ENCODE measurements at places on chromosomes 16 and 17.

DNA sequence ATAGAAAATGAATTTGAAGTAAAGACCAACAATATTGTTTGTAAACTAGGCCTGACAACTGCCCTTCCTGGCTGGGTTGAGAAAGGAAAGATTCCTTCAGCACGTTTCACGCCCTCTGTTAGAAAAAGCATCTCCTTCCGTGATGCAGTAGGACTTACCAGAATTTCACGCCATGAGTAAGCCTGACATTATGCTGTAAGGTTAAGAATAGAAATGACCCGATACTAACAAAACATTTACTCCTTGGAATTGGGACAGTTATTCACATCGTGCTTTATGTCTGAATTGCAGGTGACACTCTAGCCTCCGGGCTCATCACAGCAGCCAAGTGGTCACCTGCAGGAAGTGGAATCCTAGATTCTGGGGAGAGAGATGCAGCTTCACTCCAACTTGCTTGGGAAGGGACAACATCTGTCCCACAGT is 17.5 kb downstream of the MARCHF10 start:
- H3K27me3 ChIP-seq: no peaks in the 10 kb centered on the region
- peak; percentile 93 for DNase-seq
- peaks cover 16% of the 10 kb centered on the region for H3K4me1 ChIP-seq
- H3K4me3 ChIP-seq: no peak overlapping the region

DNA sequence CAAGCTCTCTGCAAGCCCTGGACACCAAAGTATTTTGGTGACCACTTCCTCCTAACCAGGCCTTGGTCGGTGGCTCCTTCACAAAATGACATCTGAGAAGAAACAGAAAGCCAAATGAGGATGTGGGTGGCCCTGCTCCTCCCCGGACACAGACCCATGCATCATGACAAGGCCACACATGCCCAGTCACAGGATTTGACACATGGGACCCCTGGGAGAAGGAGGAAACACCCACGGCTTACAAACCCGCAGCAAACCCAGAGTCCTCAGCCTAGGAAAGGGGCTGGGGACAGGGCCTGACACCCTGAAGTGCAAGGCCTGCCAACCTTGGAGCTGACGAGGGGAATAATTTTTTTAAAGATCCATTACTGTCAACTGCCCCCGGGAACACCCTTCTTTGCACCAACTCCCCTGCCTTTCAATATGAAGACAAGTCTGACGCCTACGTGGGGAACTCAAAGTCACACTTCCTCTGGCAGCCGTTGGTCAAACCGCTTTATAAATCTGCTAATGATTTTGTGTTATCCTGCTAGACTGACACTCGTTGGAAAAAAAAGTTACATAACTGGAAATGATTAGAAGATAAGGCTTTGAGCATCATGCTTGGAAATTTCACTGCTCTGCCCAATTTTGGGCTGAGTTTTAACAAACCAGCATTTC is 41.3 kb downstream of the GAS7 start:
- H3K27ac ChIP-seq: no peak overlapping the region
- no peaks in the 10 kb centered on the region for H3K36me3 ChIP-seq
- peaks cover 1% of the 10 kb centered on the region for H3K4me1 ChIP-seq
- peak; percentile 76 for DNase-seq
- H3K27me3 ChIP-seq: no peaks in the 10 kb centered on the region
- no peak overlapping the region for H3K4me3 ChIP-seq

GRCh38 chr17:37743875-37744632 is 805 bp downstream of the HNF1B start:
- no peaks in the 10 kb centered on the region for H3K36me3 ChIP-seq
- DNase-seq: peak; percentile 23
- H3K27ac ChIP-seq: peak overlapping the region; percentile 88

GRCh38 chr16:48597563-48598387 is 12.2 kb downstream of the N4BP1 start:
- DNase-seq: peak; percentile 38
- no peaks in the 10 kb centered on the region for H3K27me3 ChIP-seq
- no peaks in the 10 kb centered on the region for H3K36me3 ChIP-seq
- no peak overlapping the region for H3K4me3 ChIP-seq

DNA sequence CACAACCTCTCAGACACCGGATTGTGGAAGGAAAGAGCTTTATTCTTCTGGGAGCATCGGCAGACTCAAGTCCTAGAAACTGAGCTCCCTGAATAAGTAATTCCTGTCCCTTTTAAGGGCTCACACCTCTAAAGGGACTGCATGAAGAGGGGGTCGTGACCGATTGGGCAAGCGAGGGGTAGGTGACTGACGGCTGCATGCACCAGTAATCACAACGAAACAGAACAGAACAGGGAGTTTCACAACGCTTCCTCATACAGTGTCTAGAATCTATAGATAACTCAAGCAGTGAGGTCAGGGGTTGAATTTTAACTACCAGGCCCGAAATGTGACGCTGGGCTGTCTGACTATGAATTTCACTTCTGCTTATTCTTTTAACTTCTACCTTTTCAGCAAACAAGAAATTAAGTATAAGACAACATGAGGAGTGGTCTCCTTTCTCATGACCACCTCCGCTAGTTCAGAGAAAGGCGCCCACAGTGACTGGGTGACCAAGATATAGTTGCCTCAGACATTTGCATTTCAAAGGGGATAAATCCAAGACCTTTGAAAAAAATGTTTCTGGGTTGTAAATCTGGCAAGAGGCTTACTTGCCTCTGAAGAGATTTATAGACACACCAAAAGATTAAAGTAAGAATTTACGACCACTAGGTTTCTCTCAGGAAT is 88.4 kb upstream of the ATF7IP2 start:
- no peak for DNase-seq
- H3K27me3 ChIP-seq: no peaks in the 10 kb centered on the region
- H3K27ac ChIP-seq: no peak overlapping the region
- H3K4me3 ChIP-seq: no peak overlapping the region
- no peaks in the 10 kb centered on the region for H3K4me1 ChIP-seq
